Fibroblast of the aortic adventitia (primary cell): ENCODE measurements at places on chromosomes 4 and X.

DNA sequence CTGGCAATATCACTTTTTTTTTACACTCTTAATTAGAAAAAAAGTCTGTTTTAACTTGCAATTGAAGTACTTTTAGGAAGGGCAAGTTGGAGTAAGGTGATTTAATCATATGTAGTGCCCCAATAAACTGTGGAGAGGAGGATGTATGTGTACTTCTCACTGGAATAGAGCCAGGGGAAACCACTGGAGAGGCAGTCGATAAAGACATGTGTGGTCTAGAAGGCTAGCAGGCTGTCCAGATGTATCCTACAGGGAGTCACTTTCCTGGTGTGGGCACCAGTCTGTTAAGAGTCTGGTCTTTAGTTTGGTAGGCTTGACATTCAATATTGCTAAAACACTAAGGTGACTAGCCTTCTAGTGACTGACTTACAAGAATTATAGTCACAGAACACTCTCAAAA is 9.6 kb upstream of the SGMS2 start:
- DNase-seq, result no peak

- DNase-seq, result no peak
Observed at GRCh38 chrX:92232182-92232581, 453.0 kb downstream of the PCDH11X start.

- DNase-seq, result no peak
Observed at GRCh38 chr4:152095701-152096070, 334.9 kb upstream of the GATB start.

DNA sequence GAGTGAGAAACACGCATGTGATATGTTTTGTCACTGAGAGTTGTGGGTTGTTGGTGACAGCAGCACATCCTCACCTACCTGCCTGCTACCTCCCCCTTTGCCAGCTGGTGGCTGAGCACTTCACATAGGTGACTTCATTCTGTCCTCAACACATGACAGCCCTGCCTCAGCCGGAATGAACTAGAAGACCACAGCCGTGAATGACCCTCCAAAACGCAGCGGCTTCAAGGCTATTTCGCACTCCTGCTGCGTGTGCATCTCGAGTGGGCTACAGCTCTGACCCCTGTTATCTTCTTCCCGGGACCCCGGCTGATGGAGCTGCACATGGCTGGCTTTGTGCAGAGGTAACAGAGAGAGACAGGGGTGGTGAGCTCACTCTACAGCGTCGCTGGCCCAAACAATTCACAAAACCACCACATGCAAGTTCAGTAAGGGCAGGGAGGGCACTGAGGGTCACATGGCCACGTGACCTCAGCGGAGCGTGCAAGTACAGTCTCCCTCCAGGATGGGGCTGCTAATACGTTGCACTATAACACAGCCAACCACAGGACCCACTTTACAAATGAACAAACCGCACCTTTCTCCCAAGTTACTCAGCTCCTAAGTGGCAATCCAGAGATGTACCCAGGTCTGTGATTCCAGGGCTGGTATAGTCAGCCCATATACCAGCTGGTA is 6.3 kb upstream of the PPP2R2C start:
- DNase-seq, result no peak

DNA sequence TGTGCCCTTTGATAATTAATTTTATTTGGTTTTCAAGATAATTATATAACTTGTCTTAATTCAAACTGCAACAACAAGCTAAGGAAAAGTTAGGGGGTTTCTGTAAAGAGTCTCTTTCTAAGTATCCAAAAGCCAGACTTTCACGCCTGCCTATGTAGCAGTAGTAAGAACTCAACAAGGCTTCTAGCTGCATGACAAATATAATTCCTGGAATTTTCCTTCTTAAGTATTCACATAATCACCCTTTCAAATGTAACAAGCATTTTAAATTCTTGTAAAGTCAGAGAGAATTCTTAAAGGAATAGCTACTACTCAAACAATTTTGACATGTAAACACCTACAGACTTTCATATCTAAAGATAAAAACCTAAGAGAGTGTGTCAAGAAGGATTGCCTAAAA is 189.7 kb upstream of the NDST3 start:
- DNase-seq, result no peak

DNA sequence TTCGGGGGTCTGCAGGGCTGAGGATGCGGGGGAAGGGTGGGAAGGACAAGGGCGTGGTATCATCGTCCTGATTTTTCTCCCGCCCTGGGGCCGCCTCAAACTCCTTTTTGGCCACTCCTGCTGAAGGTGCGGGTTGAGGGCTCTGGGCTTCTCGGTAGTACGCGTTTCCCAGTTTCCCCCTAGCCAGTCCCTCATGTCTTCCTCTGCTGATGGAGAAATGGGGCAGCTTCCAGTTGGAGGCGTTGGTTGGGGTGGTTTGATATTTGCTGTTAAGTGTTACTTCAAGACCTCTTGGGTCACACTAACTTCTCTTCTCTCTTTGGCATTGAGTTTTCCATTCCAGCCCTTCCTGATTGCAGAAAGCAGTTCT is 482 bp downstream of the GSTCD start:
- DNase-seq, result peak; percentile 10

GRCh38 chr4:79249881-79250503 is 75.9 kb downstream of the NAA11 start:
- DNase-seq, result no peak

GRCh38 chr4:129379429-129379828 is 283.5 kb downstream of the C4orf33 start:
- DNase-seq, result no peak

GRCh38 chr4:174983128-174983750 is 65.1 kb downstream of the ADAM29 start:
- no peak for DNase-seq

- DNase-seq, result no peak
Observed at GRCh38 chr4:69823048-69823447, 36.9 kb downstream of the SULT1E1 start.

DNA sequence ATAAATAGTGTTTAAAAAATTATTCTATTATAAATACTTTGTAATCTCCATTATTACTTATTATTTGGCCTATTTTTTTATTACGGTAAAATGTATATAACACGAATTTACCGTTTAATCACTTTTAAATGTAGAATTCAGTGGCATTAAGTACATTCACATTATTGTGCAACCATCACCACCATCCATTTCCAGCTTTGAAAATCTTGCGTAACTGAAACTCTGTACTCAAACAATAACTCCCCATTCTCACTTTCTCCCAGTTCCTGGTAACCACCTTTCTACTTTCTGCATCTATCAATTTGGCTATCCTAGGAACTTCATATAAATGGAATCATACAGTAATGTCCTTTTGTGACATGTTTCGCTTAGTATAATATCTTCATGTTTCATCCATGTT is 45.7 kb downstream of the PASD1 start:
- no peak for DNase-seq

DNA sequence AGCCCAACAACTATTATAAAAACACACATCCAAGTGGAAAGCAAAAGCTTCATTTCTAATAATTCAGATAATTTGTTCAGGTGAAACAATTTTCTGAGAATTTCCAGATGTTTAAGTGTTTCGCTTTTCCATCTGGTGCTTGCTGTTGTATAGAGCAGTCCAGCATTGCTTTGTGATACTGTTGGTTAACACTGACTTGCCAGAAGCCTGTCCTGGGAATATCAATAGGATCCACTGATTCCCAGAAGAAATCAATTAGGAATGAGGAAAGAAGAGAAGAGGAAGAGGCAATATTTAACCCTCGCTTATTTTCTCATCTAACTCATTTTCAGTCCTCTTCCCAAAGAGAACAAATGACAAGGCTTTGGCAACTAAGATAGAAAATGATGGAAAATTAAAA is 94.9 kb upstream of the DDIT4L start:
- DNase-seq, result no peak

GRCh38 chr4:53552711-53553110 is 38.6 kb downstream of the LNX1 start:
- no peak for DNase-seq

DNA sequence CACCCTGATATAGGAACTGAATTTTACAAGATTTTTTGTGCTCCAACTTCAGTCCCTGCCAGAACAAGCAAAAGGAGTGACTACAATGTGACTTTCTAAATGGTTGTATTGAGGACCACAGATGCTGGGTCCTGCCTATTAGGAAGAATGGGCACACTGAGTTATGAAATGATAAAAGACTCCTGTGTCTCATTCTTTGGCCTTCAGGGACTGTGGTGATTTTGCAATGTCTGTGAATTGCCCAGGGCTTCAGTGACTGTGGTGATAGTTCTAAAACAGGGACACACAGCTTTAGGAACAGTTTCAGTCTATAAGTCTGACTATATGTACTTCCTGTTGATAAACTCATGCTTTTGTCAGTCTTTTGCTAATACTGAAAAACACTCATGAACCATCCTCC is 210.2 kb downstream of the DMD start:
- no peak for DNase-seq

DNA sequence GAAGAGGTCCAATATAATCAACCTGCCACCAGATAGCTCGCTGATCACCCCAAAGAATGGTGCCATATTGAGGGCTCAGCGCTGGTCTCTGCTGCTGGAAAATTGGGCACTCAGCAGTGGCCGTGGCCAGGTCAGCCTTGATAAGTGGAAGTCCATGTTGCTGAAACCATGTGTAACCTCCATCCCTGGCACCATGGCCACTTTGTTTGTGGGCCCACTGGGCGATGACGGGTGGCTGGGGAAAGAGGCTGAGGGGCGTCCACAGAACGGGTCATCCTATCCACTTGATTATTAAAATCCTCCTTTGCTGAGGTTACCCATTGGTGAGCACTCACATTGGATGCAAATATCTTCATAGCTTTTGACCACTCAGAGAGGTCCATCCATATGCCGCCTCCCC is 7.7 kb downstream of the F8A2 start:
- no peak for DNase-seq

GRCh38 chr4:175807547-175807946 is 4.5 kb downstream of the GPM6A start:
- DNase-seq, result no peak

- no peak for DNase-seq
Observed at GRCh38 chrX:66328950-66329596, 165.0 kb downstream of the HEPH start.

- DNase-seq, result peak; percentile 71
Observed at GRCh38 chr4:151184523-151185458, 85.4 kb downstream of the RPS3A start.

DNA sequence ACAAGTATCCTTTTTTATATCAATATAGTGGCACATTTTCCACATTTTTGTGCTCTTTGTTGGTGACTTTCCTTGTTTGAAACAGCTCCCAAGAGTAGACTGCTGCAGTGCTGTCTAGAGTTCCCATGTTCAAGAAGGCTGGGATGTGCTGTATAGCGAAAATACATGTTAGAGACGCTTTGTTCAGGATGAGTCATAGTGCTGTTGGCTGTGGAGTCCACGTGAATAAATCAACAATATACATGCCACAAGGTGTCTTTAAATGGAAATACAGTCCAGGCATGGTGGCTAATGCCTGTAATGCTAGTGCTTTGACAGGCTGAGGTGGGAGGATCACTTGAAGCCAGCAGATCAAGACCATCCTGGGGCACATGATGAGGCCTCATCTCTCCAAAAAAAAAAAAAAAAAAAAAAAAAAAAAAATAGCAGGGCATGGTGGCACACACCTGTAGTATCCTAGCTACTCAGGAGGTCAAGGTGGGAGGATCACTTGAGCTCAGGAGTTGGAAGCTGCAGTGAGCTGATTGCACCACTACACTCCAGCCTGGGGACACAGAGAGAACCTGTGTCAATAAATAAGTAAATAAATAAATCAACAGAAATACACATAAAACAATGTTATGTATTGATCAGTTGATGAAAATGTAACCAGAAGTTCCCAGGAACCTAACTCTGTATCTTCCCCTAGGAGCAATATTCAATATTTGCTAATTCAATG is 256.8 kb upstream of the STS start:
- DNase-seq, result no peak

GRCh38 chrX:13485167-13485566 is 84.2 kb upstream of the EGFL6 start:
- no peak for DNase-seq

DNA sequence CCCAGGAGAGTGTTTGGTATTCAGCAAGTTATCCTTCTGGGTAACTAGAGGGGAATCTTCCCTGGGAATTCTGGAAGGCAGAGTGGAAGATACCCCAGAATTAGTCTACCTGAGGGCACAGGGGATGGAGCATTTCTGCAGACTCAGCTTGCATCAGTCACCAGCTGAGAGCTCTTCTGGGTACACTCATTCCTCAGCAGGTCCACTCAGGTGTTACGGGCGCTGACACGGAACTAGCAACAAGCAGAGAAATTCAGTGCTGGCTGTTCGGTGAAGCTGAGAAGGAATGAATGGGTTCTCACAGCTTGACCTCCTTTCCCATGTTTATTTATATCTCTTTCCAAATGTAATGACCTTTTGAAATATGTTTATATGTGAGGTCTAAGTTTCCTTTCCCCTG is 106.0 kb upstream of the PNPLA4 start:
- no peak for DNase-seq

DNA sequence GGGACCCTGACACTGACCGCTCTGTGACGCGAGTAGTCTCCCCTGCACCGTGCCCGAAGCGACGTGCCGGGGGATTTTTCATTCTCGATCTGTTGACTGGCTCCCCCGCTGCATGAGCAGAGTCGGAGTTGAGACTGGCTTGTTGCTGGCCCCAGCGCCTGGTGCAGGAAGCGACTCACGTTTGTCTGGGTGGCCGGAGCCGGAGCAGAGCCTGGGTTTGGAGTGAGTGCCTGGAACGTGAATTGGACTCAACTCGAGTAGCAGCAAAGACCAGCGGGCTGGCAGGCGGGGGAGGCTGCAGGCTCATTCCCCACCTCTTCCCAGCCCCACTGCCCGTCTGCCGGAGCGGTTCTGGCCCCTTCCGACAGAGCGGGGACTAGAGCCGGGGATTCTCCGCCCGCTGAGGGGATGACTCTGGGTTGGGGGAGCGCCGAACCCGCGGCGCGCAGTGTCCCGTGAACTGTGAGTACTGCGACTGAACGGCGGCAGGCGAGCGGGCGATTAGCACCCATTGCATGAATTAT is 554 bp downstream of the PCDH7 start:
- peak; percentile 57 for DNase-seq

- no peak for DNase-seq
Observed at GRCh38 chr4:134727696-134728095, 526.1 kb upstream of the PABPC4L start.

DNA sequence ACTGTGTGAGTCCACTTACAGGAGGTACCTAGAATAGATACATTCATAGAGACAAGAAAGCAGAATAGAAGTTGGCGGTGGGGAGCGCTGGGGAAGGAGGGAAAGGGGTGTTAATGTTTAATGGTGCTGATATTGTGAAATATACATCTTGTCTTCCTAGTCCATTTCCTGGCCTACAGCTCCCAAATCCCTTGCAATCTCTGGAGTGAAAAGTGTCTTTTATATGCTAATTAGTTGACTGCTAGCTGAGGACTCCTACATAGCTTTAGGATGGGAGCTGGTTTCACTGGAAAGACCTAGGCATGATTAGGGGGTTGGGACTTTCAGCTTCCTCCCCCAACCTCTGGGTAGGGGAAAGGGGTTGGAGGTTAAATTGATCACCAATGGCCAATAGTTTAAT is 36.0 kb downstream of the FUNDC1 start:
- DNase-seq, result no peak
